Cardiac fibroblast (primary cell): ENCODE measurements at places on chromosomes 6 and 20.
A peak's percentile ranks its signal among the peaks of the same experiment; 100 is the strongest.

GRCh38 chr6:111686249-111686931 is 80.7 kb upstream of the TRAF3IP2 start:
- DNase-seq = peak; percentile 26

DNA sequence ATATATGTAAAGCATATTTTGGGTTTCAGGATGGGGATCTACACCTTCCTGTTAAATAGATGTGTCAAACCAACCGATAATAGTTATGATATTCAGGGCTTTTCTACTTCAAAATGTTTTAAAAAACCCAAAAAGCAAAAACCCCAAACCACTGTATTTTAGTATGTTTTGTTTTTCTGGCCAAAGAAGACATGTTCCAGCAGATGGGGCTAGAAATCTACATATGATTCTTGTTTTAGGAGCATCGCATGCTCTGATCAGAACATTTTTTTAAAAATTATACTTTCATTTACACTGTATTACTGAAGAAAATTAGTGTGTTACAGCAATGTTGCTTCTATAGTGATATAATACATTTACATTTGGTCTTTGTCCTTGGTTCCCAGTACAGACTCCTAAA is 11.0 kb downstream of the RMND1 start:
- peak; percentile 67 for DNase-seq

DNA sequence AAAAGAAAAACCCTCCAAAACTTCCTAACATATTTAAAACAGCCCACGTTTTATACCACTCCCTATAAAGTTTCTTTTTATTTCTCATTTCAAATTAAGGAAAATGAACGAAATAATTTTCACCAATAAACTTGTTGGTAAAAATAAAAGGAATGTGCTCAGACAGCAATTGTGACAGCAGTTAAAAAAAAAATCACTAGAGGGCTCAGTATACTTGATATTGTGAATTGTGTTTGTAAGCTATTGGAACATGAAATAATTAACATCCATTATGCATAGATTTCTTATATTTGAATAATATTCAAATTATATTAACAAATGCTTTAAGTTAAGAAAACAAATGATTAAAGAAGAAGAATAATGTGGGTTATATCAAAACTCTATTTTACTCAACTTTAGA is 105.5 kb downstream of the ASCC3 start:
- DNase-seq = no peak

DNA sequence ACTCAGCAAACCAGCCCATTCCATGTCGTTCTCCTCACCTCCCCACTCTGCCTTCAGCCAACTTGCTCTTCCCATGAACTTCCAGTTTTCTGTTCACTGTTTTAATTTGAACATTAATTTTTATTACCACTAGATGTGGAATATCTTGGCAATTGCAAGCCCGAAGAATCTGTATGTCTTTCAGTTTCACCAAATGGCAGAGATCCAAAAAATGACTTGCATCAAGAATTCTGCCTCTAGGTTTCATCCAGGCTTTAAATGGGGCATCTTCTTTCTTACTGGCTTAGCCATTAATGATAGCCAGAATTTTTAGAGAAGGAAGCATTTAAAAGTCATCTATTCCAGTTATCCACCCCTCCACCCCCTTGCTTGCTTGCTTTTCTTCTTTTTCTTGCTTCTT is 39.0 kb downstream of the CAP2 start:
- peak; percentile 47 for DNase-seq

DNA sequence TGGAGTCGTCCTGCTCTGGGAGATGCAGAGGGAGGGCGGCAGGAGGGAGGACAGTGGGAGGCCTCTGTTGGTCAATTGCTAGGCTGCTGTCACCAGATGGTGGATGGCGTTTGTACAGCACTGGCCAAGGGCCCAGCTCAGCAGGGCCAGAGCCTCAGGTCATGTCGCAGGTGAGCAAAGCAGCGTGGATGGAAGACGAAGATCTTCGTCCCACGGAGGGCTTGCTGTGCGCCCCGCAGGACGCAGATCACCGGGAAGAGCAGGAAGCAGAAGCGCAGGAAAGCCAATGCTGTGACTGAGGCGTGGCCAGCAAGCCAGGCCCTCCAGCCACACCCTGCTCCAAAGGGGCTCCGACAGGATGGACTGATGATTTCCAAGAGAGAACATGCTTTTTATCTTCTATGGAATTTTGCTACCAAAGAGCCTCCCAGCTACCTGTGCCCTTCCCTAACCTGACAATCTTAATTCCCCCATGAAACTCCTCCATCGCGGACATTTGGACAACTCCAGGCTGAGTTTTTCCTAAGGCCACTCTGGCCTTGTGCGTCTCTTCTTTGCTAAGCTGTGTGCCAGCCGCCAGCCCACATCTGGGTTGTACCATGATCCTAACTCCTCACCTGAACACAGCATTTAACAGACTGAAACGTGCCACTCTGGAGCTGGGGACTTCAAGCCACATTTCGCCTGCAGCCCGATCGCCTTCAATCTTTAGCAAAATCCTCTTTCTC is 3.5 kb upstream of the SLCO4A1 start:
- DNase-seq = no peak

- DNase-seq = peak; percentile 60
Observed at GRCh38 chr6:26329763-26330511, 35.1 kb upstream of the BTN3A2 start.

DNA sequence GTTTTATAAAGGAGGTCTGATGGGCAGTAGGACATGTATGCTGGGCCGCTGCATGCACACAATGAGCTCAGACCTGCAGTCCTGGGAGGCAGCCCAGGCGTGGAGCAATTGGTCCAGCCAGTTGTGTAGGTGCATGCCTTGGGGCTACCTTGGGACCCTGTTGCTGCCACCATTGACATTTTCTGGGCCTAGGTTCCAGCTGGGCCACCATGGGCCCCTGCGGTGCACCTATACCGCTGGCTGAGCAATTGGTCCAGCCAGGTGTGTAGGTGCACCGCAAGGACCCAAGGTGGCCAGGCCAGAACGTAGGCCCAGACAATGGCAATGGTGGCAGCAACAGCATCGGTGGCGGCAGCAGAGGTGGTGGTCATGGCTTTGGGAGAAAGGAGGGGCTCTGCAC is 143.9 kb downstream of the PXDC1 start:
- DNase-seq = no peak

- DNase-seq = no peak
Observed at GRCh38 chr6:88171312-88171711, 5.2 kb upstream of the CNR1 start.

- DNase-seq = peak; percentile 71
Observed at GRCh38 chr20:23078351-23079015, 7.6 kb downstream of the CD93 start.

DNA sequence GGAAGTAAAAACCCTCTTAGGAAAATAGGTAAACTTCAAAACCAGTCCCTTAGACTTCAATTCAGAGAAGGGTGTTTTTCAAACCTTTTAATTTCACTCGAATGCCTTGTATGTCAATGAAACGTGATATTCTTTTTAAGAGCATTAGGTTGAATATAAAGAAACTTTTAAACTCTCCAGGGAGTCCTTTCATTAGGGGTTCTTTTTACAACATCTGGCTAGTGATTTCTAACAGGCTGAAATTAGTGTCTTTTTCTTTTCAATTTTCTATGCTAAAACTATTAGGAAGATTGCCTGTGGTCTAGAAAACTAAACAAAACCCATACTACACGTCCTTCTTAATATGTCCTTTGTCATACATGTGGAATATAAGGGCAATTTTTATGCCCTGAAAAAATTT is 569.7 kb upstream of the CITED2 start:
- DNase-seq = no peak

DNA sequence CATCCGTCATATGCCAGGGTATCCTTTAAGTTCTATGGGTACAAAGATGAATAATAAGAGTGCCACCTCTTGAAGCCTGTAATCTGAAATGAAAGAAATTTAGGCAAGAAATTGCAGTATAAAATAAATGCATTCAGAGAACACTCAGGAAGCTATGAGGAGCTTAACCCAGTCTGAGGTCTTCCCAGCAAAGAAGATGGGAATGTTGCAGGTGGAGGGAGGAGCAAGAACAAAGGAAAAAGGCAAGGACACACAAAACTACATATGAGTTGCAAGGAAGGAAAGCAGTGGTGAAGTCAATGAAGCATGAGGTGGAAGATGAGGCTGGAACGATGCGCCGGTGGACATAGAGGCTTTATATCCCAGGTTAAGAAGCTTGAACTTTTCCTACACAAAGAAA is 67.0 kb upstream of the DST start:
- DNase-seq = no peak

GRCh38 chr6:43725643-43726580 is 38.3 kb upstream of the MRPS18A start:
- no peak for DNase-seq

DNA sequence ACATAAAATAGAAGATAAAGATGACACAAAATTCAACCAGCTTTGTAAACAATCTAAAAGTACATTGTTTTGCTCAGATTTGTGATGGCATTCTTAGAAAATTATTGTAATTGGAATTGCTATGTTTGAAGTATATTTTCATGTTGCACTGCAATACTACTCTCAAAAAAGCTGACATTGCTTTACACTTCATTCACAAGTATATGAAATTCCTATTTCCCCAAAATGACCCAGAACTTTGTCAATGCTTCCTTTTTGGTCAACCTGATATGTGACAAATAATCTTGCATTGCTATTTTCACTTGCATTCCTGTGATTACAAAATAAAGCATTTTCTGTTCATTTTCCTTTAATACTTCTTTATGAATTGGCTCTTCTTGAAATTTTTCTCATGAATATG is 104.1 kb upstream of the BMP5 start:
- DNase-seq = no peak

- DNase-seq = peak; percentile 79
Observed at GRCh38 chr6:43263314-43264178, 20.3 kb downstream of the TTBK1 start.

DNA sequence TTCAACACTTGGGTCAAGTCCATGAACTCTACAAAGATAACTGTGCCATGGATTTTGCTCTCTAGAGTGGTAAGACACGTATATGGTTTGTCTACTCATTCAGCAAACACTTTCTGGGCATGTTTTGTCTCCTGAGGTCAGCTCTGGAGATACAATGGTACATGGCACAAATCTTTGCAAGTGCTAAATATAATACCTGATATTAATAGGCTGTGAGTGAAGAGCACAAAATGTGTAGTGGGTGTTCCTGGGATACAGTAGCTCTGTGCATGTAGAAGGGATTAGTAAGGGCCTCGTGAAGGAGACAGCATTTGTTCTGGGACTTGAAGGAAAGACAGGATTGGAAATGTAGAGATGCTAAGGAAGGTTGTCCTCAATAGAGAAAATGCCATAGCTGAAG is 360.9 kb downstream of the BCKDHB start:
- DNase-seq = no peak

GRCh38 chr20:43744966-43745730 is 18.3 kb upstream of the GTSF1L start:
- DNase-seq = no peak

GRCh38 chr20:15814911-15815310 is 758.3 kb downstream of the KIF16B start:
- DNase-seq = no peak

- DNase-seq = no peak
Observed at GRCh38 chr6:18406955-18407749, 20.0 kb downstream of the RNF144B start.

DNA sequence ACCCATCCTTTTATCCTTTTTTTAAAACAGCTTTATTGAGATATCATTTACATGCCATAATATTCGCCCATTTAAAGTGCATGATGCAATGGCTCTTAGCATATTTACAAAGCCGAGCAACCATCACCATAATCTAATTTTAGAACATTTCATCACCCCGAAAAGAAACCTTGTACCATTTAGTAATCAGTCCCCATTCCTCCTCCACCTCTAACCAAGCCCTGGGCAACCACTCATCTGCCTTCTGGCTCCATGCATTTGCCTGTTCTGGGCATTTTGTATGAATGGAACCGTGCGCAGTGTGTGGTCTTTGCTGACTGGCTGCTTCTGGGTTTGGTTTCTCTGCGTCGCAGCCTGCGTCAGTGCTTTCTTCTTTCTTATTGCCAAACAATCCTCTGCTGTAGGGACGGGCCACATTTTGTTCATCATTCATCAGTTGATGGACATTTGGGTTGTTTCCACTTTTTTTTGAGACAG is 10.2 kb upstream of the EEF1A2 start:
- no peak for DNase-seq

DNA sequence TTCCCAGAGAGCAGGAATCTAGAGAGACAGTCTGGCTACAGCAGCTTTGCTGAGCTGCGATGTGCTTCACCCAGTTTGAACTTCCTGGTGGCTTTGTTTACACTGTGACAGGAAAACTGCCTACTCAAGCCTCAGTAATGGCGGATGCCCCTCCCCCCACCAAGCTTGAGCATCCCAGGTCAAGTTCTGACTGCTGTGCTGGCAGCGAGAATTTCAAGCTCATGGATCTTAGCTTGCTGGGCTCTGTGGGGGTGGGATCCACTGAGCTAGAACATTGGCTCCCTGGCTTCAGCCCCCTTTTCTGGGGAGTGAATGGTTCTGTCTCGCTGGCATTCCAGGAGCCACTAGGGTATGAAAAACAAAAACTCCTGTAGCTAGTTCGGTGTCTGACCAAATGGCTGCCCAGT is 91.0 kb upstream of the ESR1 start:
- no peak for DNase-seq

DNA sequence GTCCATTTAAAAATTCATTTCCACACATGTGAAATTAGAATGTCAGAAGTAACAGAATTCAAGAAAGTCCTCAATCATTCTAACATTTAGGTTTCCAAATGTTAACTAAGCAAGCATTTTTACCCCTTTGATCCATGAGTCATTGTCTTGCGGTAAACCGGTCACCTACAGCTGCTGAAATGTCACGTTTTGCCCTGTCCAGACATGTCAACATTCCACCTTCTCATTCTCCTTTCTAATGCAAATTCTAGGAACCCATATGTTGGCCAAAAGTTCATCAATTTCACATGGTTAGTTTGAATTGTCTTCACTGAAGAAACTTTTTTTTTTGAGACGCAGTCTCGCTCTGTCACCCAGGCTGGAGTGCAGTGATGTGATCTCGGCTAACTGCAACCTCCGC is 117.2 kb downstream of the IPCEF1 start:
- DNase-seq = no peak

DNA sequence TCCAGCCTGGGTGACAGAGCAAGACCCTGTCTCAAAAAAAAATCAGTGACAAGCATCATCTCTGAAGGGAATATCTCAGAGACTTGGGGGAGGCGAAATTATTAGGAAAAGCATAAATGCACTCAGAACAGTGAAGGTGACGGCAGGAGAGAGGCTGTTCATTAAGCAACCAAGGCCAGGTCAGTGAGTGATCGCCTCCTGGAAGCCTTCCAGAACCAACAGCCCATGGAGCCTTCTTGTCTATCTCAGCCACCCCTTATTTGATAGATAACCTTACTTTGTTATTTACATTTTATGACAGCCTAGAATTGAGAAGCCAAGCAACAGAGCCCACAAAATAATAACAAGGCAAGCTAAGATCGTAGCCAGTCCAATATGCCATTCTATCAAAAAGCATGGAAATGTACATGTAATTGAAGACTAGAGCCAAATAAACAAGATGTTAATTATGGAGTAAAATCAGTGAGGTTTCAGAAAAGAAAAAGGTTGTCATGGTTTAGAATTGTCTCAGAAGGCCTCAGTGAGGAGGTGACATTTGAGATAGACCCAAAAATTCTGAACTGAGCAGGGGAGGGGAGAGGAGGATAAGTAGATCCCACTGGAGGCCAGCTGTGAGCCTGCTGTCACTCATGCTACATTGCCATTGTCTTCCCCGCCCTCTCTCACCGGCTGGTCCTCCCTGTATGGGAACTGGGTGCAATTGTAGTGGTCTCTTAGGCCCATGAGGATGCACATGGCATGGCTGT is 17.8 kb downstream of the BNIP5 start:
- no peak for DNase-seq
